ENCODE measurements at places on chromosomes 13 and 19. TPM values are rescaled to one million over a fixed set of nuclear protein-coding genes. Genes with fewer than 3 reads are reported as not detected.

- DNase-seq = no peak
Measured at GRCh38 chr13:50914848-50915247, 5.3 kb downstream of the RNASEH2B start.

- DNase-seq = no peak
Measured at GRCh38 chr13:53041968-53042516, 13.4 kb downstream of the OLFM4 start.

DNA sequence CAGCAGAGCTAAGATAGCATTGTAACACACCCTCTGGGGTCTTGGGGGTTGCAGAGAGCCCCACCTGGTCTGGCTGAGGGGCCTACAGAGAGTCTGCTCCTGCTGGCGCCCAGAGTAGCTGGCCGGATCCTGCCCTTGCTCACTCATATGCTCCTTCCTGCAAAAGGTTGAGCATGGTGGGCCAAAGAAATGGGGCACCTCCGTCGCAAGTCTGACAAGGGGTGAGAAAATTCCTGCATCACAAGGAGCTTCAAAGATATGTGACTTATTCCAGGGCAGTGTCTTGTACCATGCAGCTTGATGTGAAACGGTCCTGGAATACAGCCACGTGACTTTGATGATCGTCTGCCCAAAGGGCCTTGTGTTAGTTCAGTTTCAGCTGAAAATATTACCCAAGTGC, 218.3 kb downstream of the DCLK1 start:
- no peak for DNase-seq

GRCh38 chr13:110133425-110134235, 173.3 kb downstream of the COL4A1 start:
- no peak for DNase-seq

Gene IGLON5
- not detected for total RNA-seq

DNA sequence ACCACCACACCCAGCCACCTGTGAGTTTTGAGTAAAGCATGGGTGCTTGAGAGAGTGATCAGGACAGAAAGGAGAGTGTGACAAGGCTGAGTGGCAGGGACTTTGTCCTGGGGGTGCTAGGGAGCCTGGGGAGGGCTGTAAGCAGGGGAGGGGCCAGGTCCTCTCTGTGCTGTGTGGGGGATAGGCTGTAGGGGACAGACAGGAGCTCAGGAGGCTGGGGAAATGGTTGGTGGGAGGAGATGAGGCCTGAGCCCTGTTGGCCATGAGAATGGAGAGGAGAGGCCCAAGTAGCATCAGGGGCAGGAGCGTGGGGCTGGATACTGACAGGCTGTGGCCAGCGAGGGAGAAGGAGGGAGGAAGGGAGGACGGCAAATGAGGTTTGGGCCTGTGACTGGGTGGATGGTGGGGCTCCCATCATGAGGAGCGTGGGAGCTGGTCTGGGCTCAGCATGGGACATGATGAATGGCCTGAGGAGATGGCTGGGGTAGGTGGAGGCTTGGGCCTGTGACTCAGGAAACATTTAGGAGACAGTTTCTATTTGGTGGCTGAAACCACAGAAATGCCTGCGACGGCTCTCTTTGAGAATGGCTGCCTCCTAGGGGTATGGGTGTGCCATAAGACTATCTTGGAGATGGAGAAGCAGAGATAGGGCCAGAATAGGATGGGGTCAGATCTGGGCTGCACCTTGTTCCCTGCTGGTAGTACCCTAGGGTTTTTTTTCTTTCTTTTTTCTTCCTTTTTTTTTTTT, 25.0 kb downstream of the GRIN2D start:
- DNase-seq = no peak

Gene SIGLEC8
- total RNA-seq = not detected

DNA sequence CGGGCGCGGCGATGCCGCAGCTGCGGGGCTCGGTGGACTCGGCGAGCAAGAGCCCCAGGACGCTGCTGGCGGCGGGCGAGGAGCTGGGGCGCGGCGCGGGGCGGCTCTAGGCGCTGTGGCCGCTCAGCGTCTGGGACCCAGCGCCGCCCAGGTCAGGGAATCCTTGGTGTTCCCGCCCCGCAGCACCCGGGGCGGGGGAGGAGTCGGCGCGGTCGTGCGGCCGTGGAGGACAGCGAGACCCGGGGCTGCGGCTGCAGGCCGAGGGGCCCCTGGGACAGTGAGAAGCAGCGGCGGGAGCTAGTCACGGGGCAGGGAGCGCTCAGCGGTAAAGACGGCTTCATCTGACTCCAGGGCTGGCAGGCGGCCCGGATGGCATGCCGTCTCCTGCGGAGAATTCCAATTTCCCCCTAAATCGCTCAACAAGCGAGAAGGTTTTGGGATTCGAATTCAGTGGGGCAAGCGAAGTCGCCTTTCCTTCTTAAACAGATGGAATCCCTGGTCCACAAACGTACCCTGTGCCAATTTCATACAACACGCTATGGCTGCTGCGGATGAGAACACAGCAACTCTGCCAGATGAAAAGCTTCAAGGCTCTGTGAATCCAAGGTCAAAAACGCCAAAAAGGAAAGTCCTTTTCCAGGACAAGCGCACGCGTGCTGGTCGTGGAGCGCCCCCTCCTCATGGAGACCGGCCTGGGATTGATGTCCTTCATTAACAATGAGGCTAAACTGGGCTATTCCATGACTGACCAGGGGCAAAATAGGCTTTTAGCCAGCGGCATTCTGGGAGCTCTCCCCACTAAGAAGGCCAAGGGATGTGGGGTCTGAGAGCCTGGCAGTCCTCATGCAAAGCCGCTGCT, 4.2 kb upstream of the ZSCAN4 start:
- DNase-seq = peak; percentile 12

Measured in NCI-H460 (cell line).